ENCODE measurements at places on chromosomes 4 and X.

DNA sequence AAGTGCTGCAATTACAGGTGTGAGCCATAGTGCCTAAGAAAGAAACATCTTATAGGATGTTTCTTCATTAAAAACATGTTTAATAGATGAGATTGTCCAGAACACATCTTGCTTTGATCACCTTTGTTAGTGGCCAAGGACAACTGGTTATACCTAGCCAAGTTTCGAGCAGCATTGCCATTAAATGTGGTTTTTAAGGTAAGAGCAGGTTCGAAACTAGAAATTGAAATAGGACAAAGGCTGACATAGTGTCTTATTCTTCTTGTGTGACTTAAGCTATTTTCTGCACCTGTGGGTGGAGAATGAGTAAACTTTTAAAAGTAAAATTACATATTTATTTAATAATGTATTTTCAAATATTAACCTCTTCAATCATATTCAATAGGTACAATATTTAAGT is 59.0 kb downstream of the RBPJ start:
- ATAC-seq, result no peak

GRCh38 chr4:77921701-77922100 is 59.1 kb downstream of the MRPL1 start:
- ATAC-seq, result no peak

- ATAC-seq, result no peak
These were observed 111.9 kb upstream of the EDNRA start for GRCh38 chr4:147368948-147369347.

DNA sequence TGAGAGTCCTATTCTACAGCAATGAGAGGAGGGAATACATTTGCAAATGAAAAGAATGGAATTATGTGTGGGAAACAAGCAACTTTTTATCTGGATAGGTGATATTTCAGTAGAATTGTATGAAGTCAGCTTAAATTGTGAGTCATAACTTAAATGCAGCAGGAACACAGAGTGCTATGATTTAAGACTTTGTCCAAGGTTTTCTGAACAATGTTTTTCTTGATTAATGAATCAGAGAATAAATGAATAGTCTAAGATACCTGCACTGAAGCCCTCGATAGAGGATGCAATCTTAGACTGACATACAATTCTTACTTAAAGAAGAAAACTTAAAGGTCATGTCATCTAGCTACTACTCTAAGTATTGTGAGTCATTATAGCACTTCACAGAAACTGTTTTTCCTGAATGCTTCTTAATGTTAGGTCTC is 8.0 kb downstream of the ARHGEF38 start:
- no peak for ATAC-seq

GRCh38 chrX:107672955-107673378 is 44.7 kb downstream of the PRPS1 start:
- peak; percentile 56 for ATAC-seq

DNA sequence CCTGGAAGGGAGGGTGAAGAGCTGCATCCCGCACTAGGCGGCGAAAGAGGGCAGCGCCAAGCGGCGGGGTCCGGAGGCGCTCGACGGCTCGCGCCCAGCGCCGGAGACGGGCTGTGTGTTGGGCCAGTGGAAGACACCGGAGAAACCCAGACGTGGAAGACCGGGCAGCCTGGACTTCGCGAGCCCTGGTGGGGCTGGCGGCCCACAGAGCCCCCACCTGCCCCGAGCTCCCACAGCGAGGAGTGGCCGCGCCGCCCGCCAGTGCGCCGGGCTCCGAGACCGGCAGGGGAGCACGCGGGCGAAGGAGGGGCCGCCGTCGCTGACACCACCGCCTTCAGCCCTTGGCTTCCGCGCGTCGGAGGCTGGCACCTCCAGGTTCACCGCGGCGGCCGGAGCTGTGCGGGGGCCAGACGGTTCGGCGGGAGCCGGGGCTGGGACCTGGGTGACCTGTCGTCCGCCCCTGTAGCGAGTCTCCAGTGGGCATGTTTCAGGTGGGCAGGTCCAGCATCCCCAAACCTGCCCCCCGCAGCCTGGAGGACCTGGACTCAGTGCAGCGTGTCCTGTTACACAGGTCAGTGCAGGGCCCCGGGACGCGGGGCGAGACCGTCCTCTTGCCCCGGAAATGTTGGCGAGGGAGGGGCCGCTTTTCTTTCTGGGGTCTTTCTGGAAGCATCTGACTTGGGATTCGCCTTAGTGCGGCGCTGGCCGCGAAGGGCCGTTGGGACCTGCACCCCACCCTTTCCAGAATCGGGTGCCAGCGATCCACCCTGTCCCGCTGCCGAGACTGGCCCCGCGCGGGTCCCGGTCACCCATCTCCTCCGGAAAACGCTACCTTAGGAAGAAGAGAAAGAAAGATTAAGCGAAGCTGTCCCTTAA is 9.6 kb upstream of the INTU start:
- ATAC-seq, result peak; percentile 21

DNA sequence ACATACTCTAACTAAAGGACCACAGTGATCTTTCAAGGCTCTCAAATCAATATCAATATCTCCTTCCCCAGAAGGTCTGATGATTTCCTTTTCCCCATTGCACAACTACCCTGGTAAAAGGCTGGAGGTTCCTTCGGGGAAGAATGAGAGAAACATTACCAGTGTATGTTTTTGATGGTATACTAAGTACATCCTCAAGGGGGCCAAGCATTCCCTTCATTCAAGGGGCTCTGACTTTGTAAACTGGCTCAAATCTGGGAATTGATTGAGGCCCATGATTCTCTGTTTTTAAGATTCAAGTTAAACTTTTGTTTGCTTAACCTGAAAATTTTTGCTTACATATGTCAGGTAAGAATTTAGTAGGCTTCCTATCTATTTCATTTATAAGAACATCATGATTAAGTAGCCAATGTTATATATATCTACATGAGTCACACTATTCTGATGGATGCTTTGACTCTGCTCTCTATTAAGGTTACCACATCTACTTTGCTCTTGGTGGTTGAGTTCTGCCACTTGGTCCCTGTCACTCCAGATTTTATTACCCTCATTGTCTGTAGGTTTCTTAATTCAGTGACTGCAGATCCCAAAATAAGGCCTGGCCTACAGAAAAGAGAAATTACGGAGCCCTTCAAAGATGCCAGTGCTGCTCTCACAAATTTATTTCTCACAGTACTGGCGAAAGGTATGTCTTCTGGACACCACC is 16.4 kb upstream of the GUCY1B1 start:
- ATAC-seq, result no peak

GRCh38 chrX:111386615-111387233 is 25.3 kb downstream of the DCX start:
- ATAC-seq, result no peak

GRCh38 chrX:134712272-134712671 is 54.0 kb upstream of the PLAC1 start:
- ATAC-seq, result peak; percentile 59

DNA sequence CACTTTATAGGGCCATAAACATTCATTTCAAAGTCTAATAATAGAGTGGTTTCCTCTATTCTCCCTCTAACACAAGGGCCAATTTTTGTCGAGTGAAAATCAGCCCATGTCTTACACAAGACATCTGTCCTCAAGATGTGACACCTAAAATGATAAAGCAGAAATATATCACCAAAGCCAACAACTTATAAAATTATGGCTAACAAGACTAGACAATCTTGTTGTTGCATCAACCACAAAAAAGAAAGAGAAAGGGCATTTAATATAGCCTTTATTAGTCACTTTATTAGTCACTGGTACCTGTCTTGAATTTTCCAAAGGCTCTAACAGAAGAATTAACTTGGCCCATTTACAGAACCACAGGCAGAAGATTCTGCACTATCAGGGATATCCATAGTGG is 161.6 kb downstream of the SMIM20 start:
- peak; percentile 9 for ATAC-seq

DNA sequence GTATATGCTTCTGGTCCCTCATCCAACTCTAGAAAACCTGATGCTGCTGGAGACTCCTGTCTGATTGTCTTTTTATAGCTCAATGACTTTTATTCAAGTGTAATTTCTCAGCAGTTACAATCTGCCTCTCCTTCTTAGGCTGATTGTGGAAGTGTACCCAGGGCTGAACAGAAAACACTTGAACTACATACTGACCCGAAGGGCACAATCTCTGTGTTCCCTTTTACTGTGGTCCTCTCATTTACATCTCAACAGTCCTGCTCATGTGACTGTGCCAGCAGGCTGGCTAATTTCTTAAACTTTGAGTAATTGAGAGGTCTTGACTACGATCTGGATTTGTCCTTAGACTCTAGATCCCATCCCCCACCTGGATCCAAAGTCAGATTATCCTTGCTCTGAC is 863.4 kb downstream of the PDHA2 start:
- no peak for ATAC-seq

- ATAC-seq, result no peak
These were observed 677.9 kb upstream of the ADGRL3 start for GRCh38 chr4:60522265-60522664.

GRCh38 chr4:68499021-68499420 is 51.8 kb downstream of the TMPRSS11E start:
- no peak for ATAC-seq

- no peak for ATAC-seq
These were observed 582.3 kb downstream of the FSTL5 start for GRCh38 chr4:161581262-161582230.

GRCh38 chr4:42482516-42483327 is 85.4 kb downstream of the SHISA3 start:
- no peak for ATAC-seq

DNA sequence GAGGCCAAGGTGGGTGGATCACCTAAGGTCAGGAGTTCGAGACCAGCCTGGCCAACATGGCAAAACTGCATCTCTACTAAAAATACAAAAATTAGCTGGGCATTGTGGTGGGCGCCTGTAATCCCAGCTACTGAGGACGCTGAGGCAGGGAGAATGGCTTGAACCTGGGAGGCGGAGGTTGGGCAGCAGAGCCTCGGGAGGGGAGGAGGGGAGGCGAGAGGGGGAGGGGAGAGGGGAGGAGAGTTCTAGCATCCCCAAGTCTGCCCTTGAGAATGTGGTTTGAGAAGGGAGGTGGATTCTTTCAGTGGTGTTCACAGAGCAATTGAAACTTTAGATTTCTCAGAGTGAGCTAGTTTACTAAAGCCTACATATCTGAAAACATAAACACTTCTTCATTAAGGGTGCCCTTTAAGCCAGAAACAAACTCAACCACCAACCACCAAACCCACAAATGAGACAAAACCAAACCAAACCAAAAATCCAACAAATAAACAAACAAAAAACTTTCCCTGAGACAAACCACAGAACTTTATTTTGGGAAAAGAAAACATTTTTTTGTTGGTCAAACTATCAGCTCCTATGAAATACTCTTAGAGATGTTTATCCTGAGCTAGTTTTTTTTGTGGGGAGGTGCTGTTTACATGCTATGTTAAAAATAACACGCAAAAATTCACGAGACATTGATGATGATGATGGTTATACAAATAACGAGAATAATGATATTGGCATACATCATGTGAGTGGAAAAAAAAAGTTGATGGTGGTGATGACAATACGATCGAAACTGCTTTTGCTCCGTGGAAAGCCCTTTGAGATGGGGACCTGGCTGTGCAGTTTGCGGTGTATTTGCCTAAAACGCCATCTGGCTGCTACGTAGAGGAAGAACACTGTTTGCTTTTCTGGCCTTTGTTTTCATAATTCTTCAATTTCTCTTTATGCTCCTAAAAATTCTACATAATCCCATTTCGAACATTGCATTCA is 98.2 kb upstream of the PRKX start:
- no peak for ATAC-seq

- ATAC-seq, result no peak
These were observed 165.8 kb upstream of the CYSLTR1 start for GRCh38 chrX:78493180-78493579.

GRCh38 chrX:25277574-25277973 is 261.8 kb upstream of the ARX start:
- no peak for ATAC-seq

- ATAC-seq, result no peak
These were observed 2.9 kb downstream of the PCDH18 start for GRCh38 chr4:137529432-137529831.

- no peak for ATAC-seq
These were observed at the start of gene TMEM271 for GRCh38 chr4:576245-576821. TMEM271 (minus strand) TSS chr4:576295; CDS start chr4:576062, 233 bp downstream.

DNA sequence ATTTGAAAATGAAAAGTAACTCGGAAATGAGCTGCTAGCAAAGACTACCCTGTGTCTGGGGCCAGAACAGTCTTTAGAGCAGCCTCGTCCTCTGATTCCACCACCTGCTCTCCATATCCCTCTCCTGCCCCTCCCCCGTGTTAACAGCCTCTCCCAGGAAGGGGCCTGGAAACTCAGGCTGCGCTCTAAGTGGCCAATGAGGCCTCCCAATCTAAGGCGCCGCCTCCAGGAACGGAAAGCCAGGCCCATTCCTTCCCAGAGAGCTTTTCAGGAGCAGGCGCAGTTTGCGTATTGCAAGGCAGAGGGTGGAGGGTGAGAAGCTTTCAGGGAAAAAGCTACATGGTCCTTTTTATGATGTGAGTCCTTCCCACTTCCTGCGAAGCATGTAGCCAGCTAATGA is 31.2 kb downstream of the RS1 start:
- ATAC-seq, result no peak

- no peak for ATAC-seq
These were observed 810.4 kb downstream of the TRAM1L1 start for GRCh38 chr4:116275006-116275405.

- no peak for ATAC-seq
These were observed 73.9 kb downstream of the HTRA3 start for GRCh38 chr4:8343262-8343966.

- no peak for ATAC-seq
These were observed 10.0 kb upstream of the CC2D2A start for GRCh38 chr4:15459706-15460105.

DNA sequence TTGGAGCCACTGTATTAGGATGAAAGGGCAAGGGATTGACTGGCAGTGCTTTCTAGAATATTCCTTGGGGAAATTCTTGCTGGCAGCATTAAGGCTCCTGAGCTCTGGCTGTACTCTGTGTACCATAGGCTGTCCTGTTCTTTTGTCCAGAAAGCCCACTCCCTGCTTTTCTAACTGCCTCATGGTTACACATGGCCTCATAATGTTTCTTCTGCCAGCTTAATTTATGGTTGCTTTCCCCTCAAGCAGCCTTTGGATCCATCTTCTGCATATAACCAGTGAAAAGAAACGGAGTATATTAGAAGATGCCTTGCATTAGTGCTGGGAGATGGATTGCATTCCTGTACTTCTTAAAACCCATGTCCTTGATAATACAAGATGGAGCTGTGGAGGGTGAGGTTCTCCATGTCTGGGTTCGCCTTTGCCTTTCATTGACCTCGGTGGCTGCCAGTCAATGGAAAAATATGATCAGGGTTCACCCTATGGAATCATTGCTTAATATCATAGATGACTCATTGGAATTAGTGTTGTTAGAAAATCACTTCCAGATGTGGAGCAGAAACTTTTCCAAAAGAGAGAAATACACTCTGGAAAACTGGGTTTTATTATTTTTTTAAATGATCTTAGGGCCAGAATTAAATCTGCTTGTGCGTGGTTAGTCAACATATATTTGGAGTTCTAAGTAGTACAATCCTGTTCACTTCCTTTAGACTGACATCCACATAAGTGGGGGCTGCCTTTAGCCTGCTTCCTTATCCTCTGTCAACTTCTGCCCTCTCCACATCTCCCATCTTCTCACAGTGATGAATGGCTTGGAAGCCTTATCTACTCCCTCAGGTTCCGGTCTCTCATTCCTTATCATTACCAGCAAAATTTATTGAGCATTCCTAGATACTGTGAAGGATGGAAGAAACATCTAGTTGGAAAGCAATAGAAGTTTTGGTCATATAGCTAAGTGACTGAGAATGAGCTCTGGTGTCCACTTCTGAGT is 24.9 kb downstream of the DOCK11 start:
- ATAC-seq, result no peak

Data from activated T-helper 17 cell treated with anti-CD3 and anti-CD28 coated beads, Interleukin-2, amount 50 U/mL, for 72 hours (primary cell).